ENCODE measurements at places on chromosomes 3 and 15.

DNA sequence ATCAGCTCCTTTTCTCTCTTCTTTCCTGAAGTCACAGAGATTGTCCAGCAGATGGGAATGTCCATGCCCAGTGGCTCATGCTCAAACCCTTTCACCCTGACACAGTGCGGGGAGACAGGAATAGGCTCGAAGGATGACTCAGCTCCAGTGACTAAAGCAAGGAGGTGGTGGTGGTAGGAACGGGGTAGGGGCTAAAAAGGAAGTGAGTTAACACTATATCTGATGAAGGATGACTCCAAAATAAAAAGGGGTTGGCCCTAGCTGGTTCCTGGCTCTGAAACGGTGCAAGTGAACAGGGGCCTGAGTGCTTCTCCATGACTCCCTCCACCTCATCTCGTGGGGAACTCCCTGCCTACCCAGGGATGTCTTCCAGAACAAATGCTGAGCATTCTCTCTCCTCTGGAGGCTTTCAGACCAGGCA lies 167.4 kb upstream of the LPP start:
- no peak for DNase-seq

DNA sequence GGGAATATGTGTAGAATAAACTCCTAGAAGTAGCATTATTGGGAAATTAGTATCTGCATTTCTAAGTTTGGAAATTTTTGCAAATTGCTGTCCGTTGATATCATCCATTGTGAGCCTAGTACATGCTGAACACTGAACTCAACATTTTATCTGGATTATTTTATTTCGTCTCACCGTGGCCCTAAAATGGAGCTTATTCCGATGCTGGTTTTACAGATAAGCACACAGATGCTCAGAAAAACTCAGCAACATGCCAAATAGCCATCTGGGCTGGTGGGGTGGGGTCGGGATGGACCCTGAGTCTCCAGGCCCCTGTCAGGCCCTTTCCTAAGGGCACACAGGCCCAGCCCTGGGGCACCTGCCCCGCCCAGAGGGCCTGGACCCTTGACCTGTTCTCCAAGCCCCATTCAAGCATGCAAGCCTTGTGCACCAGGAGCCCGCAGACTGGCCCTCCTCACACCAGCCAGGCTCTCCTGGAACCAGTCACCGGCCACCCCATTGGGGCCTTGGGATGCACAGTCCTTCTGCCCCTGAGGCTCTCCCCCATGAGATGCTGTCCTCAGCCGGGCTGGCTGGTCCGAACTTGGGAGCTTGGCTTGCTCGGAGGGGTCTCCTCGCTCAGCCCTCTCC lies 20.7 kb upstream of the KLF13 start:
- no peak for DNase-seq

GRCh38 chr15:25207369-25207768 lies 231.5 kb downstream of the UBE3A start:
- DNase-seq, result no peak

- no peak for DNase-seq
These were observed 74.3 kb upstream of the VGLL4 start for GRCh38 chr3:11717768-11718636.

GRCh38 chr3:23760871-23761373 lies 44.8 kb upstream of the UBE2E1 start:
- DNase-seq, result no peak

DNA sequence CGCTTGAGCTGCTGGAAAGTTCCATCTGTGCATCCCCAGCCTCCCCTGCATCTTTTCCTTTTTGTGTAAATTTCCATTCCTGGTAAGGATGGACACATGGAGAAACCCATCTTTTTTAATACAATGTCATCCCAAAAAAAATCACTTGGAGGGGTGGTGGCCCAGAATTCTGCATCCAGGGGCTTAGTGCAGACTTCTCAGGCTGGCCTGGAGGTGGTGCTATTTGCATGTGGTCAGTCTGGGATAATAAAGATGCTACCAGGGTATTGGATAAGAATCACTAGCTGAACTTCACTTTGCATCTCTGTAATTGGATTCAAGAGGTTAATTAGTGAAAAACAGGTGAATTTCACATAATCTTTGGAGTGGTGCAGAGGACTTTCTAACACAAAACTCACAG lies 1.8 kb upstream of the ZSCAN2 start:
- no peak for DNase-seq

DNA sequence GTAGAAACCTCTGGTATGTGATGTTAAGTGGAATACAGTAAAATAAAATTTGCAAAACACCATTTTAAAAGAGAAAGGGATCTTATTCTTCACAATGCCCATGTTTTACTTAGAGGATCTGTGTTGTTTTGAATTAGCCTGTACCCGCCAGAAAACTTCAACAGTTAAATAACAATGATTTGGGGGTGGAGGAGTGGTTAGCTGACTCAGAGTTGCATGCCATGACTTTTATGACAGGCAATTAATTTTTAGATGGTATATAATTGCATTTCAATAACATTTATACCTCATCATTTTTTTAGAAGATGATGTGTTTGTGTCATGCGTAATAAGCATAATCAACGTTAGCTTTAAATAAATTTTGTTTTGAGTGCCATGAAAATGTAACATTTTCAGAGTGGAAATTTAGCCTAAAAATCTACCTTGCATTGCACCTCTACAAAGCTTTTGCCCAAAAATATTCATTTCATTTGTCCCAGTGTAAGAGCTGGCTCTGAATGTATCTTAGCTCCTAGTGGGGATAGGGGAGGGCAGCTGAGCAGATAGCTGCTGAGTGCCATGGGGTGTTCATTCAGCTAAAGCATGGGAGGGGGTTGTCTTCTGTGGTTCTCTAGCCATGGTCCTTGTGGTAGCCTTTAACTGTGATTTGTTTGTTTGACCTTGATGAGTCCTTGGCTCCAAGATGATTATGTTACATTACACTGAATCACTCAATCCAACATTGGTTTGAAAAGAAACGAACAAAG lies 379.8 kb downstream of the LPP start:
- no peak for DNase-seq

GRCh38 chr3:152365126-152365525 lies 96.4 kb downstream of the MBNL1 start:
- DNase-seq, result no peak

DNA sequence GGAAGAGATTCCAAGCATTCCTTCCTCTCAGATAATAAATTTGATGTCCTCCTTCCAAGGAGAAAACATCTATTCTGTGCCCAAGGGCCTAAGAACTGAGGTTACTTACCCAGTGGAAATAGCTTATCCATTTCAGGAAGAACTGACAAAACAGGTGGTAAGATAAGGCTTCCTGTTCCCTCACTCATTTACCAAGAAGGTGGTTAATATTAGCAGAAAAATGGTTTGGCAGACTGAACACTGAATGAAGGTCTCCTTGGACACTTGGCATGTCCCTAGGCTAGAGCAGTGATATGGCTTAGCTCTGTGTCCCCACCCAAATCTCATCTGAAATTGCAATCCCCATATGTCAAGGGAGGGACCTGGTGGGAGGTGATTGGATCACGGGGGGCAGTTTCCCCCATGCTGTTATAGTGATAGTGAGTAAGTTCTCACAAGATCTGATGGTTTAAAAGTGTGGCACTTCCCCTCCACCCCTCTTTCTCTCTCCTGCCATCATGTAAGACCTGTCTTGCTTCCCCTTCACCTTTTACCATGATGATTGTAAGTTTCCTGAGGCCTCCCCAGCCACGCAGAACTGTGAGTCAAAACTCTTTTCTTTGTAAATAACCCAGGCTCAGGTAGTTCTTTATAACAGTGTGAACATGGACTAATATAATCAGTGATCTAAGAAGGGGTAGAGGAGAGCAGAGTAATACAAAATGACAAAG lies 127.4 kb downstream of the ST8SIA2 start:
- no peak for DNase-seq

All from heart right ventricle (tissue), 16 donors.